Naive thymus-derived CD8-positive, alpha-beta T cell (primary cell): ENCODE measurements at places on chromosomes 11 and 22.

DNA sequence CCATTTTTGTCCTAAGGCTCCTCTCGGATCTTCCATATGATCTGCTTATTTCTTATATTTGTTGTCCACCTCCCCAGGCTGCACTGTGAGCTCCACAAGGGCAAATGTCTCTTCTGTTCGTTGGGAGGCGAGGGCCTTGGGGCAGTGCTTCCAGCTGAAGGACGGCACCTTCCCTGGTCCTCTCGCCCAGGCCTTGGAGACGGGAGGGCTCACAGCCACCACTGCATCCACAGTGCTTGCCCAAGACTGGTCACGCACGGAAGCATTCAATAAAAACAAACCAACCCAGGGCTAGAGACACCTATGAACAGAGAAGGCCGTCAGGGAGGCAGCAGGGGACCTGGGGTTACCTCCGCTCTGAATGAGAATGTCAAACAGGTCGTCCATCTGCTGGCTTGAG, 46.2 kb downstream of the SGSM3 start:
- no peak for DNase-seq

GRCh38 chr22:31637891-31638618, 24.0 kb downstream of the PISD start:
- no peak for DNase-seq

DNA sequence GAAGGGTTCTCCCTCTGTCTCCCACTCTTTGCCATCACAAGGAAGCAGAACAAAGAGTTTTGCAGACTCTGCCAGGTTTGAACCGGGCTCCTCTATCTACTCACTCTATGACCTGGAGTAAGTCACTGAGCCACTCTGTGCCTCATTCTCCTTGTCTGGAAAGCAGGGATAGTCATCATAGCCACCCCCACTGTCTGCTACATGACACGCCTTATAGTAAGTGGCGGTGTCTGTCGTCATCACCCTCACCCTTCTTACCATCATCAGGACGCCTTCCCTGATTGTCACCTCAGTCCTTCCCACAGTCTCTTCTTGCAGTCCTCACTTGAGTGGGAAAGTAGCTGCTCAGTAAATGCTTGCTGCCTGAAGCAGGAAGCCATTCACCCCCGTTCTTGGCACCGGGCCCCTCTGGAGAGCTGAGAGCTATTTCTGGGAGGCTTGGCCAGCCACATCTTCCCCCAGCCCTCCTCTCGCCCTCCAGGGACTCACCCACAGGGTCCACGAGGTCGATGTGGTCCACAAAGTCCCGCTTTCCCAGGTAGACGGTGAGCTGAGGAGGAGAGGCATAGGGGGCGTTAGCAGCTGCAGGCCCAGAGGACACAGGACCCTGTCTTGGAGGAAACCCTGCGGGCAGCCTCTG, 46.4 kb downstream of the TPBGL start:
- DNase-seq: no peak

GRCh38 chr11:19025481-19026406, 34.8 kb downstream of the MRGPRX2 start:
- no peak for DNase-seq

- no peak for DNase-seq
Measured at GRCh38 chr22:44623771-44624510, 78.1 kb upstream of the PRR5 start.

DNA sequence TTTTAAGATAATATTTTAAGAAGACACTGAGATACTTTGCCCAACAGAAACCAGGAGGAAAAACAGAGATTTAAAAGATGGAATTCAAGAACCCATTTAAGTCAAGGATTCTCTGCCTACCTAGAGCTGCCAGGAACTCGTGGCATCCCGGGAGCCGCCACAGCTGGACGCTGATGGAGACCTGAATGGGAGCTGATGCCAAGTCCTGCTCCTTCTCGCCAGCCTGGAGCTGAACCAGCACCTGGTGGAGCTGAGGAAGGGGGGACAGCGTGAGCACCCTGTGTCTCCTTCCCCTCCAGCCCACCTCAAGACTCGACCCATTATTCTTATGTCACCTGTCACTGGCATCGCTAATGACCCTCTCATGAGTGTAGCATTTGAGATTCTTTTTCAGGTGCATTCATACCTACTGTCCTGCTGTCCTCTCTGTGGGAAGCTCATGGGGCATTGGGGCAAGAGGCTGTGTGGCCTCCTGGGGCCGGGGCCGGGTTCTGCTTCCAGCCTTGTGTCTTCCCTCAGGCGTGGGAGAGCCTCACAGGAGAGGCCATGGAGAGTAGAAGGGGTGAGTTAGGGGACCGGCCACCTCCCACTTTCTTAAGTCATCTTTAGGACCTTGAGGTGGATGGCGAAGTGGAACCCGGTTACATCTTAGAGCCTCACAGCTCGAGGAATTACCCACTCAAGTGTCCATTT, 70.8 kb upstream of the PITPNB start:
- DNase-seq: no peak

DNA sequence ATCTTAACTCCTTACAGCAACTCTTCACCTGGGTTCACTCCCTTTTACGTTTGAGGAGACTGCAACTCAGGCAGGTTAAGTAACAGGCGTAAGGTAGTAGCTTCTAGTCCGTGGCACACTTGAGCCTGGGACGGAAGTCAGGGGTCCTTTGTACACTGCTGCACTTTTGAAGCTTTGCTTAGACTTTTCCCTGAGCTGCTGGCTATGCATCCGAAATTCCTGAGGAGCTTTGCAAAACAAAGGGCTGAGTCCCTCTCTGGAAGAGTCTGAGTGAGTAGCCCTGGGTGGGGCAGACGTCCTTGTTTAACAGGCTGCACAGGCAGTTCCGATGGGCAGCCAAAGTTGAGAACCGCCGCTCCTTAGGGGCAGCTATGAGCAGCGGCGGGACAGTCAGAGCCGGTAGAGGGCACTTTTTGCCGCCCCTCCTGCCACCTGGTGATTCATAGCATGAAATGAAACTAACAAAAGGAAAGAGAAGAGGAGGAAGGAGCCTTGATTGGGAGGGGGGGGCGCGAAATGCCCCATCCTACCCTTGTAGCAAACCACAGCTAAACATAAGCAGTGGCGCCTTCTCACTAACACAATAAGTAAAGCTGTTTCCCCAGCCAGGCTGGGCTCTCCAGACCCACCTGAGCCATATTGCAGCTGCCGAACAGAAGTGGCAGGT, 1.4 kb downstream of the TMEM109 start:
- peak; percentile 84 for DNase-seq

GRCh38 chr11:4560467-4560866, 15.5 kb downstream of the OR52M1 start:
- DNase-seq: no peak

- no peak for DNase-seq
Measured at GRCh38 chr11:6666302-6667183, 10.9 kb upstream of the DCHS1 start.

GRCh38 chr11:61917334-61918109, at the start of gene RAB3IL1:
RAB3IL1 (minus strand) TSS chr11:61917566; CDS start chr11:61917367, 199 bp downstream.
- DNase-seq: no peak

- no peak for DNase-seq
Measured at GRCh38 chr22:22744412-22745224, 100.2 kb downstream of the GGTLC2 start.

GRCh38 chr11:68146704-68147474, 25.7 kb upstream of the CHKA start:
- no peak for DNase-seq

DNA sequence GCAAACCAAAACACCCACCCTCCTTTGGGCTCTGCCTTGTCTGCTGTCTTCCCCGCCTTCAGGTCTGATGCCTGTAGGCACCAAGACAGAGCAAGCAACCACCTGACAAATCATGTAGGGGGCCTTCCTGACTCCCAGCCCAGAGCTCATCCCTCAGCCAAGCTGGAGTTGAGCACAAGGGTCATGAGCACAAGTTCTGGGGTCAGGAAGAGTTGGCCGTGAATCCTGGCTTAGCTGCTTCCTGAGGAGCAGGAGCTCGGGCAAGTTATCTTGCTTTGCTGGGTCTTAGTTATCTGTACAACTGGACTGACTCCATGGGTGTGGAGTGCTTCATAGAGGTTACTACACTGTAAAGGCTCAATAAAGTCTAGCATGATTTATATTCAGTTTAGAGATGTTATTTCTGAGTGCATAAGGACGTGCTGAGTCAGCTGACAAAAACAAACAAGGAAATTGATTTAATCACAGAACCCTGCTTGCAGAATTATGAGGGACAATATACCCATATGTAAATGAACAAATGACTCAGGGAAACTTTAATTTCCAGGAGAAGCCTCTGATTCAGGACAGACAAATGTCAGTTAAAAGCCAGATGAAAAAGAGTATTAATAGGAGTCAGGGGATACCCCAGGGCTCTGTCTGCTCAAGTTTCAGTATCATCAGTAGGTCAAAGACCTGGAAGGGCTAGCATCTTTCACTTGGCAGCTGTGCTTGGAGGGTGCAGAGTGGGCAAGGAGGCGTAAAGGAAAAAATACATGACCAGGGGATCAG, 15.0 kb upstream of the APOA1 start:
- no peak for DNase-seq

GRCh38 chr11:101091781-101092180, 37.8 kb downstream of the PGR start:
- DNase-seq: no peak

DNA sequence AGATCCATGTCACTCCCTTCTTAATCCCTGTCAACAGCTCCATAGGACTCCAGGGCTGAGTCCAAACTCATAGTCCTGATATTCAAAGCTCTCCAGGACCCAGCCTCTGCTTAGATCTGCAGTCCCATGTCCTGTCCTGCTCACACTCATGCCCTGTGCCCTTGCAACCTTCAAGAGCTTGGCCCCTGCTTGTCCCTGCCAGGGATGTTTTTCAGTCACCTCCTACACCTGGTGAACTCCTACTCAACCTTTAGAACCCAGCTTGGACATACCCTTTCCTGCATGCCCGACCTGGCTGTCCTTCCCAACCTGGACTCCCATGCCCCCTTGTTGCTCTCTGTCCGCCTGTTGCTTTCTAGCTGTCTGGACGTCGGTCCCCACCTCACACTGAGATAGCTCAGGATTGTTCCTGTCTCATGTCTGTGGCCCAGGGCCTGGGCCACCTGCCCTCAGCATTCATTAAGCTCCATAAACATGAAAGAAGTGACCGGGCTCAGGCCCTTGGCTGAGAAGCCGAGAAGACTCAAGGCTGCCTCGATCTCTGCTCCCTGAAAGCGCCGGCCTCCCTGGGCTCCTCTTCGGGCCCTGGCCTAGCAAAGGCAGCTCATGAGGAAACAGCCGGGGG, 48.8 kb upstream of the RTL6 start:
- DNase-seq: no peak

DNA sequence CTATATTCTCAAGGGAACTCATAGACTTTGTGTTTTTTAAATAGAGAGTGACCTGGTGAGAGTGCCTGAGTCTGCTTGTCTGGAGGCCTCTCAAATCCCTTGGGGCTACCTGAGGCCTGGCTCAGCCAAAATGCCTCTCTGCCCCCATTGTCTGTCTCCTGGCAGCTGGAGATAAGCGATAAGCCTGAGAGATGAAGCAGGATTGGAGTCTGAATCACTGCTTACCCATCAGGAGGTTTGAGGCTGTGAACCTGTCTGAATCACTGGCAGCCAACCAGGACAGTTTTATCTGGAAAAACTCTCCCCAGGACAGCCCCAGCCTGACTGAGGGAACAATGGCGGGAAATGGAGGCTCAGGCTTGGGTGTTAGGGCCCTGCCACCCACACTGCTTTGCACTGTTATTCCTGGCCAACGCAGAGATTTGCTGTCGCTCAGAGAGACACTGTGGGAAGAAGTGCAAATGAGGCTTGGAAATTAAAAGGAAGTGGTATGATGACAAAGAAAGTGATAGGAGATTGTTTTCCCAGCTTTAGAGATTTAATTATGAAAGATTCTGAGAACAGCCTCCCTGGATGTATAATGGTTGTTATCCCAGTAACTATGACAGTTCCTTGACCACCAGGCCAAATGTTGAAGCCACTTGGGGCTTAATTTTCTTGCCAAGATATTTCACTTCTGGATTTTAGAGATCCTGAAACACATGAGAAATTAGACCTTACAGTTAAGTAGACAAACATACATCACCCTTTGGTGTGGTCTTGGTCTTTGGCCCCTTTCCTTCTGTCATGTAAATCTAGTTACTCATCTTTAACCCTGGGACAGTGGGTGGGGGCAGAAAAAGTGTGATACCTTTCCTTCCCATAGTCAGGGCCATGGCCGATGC, 102.1 kb downstream of the RASSF10 start:
- no peak for DNase-seq

DNA sequence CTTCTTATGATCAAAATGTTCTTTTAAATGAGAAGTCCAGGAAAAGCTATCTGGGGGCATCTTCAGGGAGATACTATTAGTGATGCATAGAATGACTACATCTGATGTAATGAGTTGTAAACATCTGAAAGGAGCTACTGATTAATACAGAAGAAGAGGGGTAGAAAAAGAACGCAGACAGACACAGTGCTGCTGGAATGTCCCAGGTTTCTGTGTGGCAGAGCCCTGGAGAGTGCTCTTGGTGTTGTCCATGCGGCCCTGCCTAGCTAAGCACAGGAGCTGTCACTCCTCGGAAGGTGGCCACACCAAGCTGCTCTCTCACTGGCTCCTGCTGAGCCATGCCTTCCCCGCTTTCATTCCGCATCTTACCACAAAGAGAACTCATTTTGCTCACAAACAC, 768.8 kb downstream of the OPCML start:
- DNase-seq: no peak

DNA sequence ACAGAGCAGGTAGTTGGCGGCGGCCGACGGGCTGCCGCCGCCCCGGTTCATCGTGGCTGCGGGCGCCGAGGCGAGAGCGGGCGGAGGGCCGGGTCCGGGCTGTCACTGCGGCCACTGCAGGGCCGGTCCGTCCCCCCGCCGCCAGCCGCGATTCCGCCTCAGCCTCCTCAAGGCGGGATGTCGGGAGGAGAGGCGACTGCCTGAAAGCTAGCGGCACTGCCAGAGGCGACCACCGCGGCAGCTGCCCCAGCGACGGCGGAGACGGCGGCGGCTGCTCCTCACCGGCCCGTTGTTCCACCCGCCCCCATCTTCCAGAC, 234 bp downstream of the SESN3 start:
- no peak for DNase-seq

DNA sequence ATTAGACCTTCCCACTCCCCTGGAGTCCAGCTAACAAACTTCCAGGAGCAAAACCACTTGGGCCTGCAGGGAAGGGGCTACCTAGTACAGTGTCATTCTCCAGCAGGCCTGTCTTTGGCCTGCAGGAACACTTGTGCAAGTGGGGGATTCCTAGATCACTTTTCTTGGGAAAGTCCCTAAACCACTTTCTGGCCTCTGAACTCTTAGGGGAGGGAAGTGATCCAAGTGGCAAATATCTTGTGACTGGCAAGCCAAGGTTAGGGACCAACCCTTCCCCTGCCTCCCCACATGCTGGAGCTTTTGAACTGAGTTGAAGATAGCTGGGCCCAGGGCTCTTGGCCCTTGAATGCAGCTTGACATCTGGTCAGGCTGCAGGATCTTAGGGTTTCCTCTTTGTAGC, 17.2 kb downstream of the PPFIBP2 start:
- no peak for DNase-seq

DNA sequence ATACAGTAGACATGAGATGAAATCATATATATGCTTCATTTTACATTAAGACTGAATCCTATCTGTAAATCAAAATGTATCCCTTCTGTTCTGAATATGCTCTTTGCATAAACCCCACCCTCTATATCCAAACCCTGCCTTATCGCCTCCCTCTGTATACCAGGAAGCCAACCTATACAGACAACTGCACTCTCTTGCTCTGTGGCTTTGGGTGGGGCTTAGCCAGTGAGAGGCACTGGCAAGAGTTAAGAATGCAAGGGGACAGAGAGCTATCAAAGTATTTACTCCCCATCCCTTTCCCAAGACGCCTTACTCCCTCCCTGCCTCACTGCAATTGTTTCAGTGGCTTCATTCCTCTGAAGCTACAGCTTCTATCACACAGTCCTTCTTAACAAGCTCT, 309.8 kb downstream of the TTC28 start:
- no peak for DNase-seq
